ENCODE measurements at places on chromosomes 6 and 20.
A peak's percentile ranks its signal among the peaks of the same experiment; 100 is the strongest.

DNA sequence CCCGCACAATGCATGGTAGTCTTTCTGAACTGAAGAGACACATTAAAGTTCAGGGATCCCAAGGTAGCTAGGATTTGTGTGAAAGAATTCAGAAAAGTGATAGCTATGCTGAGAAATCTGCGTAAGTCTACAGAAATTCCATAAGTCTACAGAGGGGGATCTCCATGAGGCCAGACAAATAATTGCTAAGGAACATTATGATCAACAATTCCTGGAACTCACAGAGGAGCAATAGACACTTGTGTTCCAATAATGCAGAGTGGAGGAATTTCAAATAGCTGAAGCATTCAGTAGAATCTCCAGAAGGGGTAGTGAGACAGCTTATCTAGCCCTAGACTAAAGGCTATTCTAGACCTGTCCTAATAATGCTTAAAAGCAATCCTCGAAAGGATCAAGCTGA lies 315.7 kb upstream of the ECI2 start:
- DNase-seq, result no peak

DNA sequence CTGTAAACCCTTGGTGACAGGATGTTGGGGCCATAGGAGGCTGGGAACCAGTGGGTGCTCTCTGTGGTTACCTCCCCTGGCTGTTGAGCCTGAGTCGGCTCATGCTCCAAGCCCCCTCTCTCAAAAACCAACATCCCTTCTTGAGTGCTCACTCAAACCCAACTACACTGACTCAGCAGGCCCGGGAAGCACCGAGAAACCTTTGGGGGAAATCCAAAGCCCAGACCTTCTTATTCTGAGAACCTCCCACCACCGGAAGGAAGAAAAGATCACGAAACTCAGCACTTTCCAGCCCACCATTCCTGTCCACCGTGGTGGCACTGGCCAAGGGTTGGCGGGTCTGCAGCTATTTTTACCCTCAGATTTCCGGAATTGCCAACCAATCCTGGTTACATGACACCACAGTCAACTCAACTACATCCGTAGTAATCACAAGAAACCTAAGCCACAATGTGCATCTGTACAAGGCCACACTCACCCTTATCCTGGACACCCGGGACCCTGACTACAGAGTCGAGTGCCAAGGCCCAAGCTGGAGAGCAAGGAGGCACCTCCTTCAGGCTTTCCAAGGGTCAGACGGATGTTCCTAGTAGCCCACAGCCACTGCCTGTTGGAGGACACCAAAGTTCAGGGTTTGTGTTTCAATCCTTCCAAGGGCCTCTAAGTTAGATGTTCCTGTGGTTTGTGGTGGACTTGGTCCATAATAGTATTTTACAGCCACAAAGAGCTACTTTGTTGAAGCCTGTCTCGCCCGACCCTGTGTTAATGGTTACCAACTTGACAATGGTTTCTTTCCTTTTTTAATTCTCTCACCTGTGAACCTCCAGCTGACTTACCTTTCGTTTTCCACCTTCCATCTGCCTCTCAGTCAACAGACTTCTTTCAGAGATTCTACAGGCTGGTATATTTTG lies 317.0 kb downstream of the CDC5L start:
- no peak for DNase-seq

- peak; percentile 67 for DNase-seq
Observed at GRCh38 chr6:125165256-125165655, 11.7 kb downstream of the TPD52L1 start.

- no peak for DNase-seq
Observed at GRCh38 chr6:156650896-156651390, 126.2 kb upstream of the ARID1B start.

- no peak for DNase-seq
Observed at GRCh38 chr6:102981490-102982015, 1588.0 kb downstream of the GRIK2 start.

DNA sequence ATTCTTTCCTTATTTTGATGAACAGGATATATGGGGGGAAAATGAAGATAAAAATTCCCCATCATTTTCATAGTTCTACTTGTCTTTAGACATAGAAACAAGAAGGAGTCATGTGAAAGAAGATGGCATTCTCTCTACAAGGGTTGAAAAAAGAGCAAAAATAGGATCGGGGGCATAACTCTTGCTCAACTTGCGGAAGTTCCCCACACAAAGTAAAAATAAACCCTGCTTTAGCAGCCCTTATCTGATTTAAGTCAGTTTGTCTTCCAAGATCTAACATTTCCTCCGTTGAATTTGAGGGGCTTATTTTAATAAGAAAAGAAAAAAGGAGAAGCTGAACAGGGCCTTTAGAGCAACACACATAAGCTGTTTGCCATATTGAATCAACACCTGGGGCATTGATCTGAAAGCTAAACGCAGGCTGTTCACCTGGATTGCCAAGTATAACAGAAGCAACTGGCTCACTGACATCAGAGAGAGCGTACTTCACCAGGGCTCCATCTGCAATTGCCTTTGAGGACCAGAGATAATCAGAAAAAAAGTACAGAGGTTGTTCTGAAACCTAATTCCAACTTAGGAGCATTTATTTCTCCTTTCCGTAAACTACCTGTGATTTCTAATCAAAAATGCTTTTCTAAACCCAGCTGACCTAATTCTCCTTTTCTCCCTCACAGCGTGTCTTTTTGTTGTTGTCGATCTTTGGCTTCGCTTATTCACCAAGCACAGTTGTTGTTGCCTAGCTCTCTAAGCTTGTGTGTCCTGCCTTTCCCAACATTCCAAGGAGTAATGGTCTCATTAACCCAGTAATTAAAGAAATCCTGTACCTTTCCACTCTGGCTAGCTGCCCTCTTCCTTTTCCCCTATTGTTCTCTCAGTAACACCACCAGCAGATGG lies 568.0 kb downstream of the KIF16B start:
- no peak for DNase-seq

- no peak for DNase-seq
Observed at GRCh38 chr20:46126440-46127056, 8.4 kb downstream of the CD40 start.

DNA sequence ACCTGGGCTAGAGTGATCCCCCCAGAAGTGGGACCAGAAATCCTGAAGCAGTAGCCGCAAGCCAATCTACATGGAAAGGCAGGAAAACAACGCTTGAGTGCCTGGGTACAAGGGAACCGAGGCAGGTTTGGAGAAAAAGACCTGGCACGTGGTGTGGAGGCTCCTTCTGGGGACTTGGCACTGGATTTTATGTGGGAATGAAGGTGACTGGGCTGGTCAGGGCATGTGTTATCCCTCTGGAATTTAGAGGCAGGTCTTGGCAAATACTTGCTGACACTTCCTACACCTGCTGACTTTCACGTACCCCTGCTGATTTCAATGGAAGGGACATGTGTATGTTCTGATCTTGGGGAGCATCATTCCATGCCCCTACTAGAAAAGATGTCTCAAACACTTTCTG lies 25.0 kb upstream of the FAM217A start:
- peak; percentile 4 for DNase-seq

GRCh38 chr6:22949967-22950366 lies 380.6 kb downstream of the HDGFL1 start:
- DNase-seq, result no peak

GRCh38 chr20:36391955-36392354 lies 85.8 kb downstream of the DLGAP4 start:
- DNase-seq, result no peak

GRCh38 chr6:108730635-108731515 lies 117.3 kb upstream of the ARMC2 start:
- no peak for DNase-seq

DNA sequence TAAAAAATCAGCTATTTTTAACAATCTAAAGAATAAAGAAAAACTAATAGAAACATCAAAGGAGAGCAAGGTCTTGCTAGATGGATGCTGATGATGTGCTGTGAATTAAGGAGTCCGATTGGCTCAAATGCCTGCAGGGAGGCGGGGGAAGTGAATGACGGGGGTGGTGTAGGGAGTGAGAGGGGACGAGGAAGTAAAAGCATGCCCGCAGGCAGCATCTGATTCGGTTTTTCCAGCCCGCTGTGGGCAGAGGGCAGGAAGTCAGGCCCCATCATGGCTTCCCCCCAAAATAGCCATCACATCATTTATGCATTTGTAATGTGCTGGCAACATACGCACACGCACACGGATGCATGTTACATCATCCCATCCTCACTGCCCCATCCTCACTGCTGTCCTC lies 10.3 kb downstream of the RSPO4 start:
- DNase-seq, result no peak

DNA sequence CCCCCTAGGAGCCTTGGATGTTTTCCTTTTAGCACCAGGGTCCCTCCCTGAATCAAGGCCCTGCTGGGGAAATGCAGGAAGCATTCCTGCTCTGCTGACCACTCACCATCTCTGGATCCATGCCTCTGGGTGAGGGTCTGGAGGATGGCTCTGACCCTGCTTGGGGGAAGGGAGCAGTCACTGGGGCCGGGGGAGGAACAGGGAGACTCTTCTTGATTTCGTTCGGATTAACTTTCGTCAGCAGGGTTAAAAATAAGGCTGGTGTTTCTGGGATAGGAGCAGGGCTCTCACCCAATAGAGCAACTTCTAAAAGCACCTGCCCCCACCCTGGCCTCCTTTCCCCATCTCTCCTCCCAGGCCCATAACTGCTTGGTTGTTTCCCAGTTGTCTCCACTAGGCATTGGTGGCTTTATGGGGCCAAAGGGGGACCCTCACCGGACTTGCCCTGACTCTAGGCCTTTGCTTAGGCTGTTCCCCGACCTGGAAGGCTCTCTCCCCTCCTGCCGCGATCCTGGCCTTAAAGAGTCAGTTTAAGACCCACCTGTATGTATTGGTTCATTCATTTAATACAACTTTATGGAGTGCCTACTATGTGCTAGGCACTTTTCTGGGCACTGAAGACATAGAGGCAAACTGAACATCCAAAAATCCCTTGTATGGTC lies 63.0 kb downstream of the JPH2 start:
- DNase-seq, result no peak

DNA sequence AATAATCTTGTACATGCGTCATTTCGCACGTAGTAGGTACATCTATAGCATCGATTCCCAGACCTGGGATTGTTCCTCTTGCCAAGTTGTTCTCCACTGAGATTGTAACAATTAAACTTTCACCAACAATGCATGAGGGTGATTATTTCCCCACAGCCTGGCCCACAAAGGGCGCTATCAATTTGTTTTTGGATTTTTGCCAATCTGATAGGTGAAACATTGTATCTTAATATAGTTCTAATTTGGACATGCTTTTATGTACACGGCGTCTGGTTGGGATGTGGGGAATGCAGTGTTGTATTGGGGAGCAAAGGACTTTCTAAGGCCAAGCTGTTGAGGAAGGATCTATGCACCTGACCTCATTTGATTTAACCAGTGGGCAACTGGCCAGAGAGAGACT lies 59.5 kb downstream of the VEGFA start:
- DNase-seq, result no peak

- DNase-seq, result no peak
Observed at GRCh38 chr20:11248687-11249638, 575.2 kb upstream of the JAG1 start.

DNA sequence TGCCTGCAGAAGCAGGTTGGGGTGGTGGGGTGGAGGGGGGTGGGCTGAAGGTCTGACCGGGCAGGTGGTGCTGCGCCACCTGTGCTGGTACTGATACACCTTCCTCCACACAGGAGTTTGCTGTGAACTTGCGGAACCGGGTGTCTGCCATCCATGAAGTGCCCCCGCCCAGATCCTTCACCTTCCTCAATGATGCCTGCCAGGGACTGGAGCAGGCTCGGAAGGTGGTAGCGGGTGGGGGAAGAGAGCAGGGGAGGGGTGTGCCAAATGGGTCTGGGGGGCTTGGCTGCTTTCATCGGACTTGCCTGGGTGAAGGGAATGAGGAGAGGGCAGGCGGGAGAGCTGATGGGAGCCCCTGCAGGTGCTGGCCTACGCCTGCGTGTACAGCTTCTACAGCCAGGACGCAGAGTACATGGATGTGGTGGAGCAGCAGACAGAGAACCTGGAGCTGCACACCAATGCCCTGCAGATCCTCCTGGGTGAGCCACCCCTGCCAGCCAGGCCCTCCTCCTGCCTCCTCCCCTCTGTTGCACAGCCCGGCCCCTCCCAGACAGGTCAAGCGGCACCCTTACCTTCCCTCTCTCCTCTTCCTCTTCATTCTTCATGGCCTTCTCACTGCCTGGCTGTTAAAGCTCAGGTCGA lies 6.7 kb downstream of the DNPH1 start:
- no peak for DNase-seq

- DNase-seq, result no peak
Observed at GRCh38 chr6:3603340-3604130, 146.7 kb upstream of the SLC22A23 start.

- peak; percentile 88 for DNase-seq
Observed at GRCh38 chr6:63347599-63347998, 27.8 kb upstream of the LGSN start.

DNA sequence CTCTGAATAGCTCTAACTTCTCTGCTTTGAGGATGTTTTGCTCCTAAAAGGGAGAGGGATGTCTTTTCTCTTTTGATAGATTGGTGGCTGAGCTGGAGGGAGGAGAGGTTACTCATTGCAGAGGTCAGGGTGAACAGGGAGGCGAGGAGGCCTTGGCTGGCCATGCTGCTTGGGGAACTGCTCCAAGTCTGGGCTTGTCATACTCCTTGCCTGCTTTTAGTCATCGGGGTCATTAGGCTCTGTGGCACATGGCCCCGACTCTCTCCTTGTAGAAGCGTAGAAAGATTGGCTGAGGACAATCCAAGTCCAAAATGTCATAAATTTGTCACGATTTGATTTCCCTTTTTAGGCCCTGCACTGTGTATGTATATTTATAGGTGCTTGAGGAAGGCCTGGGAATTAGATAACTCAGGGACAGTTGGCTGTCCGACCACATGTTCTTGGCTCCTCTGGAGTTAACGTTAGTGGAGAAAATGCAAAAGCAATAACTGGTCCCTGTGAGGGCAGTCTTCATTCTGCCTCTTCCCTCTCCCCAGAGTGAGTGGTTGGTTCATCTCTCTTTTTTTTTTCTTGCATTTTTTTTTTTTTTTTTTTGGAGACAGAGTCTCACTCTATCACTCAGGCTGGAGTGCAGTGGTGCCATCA lies 160.1 kb downstream of the SCP2D1 start:
- no peak for DNase-seq

DNA sequence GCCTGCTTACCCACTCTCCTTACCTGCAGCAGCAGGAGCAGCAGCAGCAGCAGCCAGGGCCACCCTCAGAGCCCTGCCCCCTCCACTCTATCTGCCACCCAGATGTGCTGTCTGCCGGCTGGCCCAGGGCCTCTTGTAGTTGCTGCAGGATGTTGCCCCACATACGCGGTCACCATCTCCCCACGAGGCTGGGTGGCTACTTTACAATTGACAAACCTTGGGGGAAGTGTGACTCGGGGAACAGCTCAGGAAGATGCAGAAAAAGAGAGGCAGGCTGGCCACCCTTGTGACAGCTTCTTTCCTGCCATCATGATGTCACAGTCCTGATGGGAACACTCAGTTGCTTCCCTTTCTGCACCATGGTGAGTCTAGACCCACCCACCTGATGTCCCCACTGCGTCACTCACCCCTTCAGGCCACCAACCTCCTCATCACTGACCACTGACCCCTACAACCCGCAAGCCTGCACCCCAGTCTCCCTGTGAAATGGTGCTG lies 14.5 kb downstream of the TREM1 start:
- no peak for DNase-seq

Data from astrocyte (in vitro differentiated cells and primary cell).